ENCODE measurements at places on chromosomes 4 and X. TPM values are rescaled to one million over a fixed set of nuclear protein-coding genes. Genes with fewer than 3 reads are reported as not detected.

LRIT3 gene
- not detected for total RNA-seq

GSX2 gene
- not detected for total RNA-seq

GPRASP1 gene
- total RNA-seq, result 8.0 TPM

KLHL4 gene
- total RNA-seq, result 0.95 TPM

GAGE1 gene
- not detected for total RNA-seq

EDNRA gene
- 8.8 TPM for total RNA-seq

GASK1B gene
- 1.0 TPM for total RNA-seq

ATXN3L gene
- not detected for total RNA-seq

FHL1 gene
- total RNA-seq, result 31.3 TPM

SRPX2 gene
- total RNA-seq, result 24.0 TPM

SMIM43 gene
- total RNA-seq, result 0.38 TPM

CACNA1F gene
- total RNA-seq, result not detected

RNF175 gene
- total RNA-seq, result not detected

PHOX2B gene
- not detected for total RNA-seq

CCDC110 gene
- 1.1 TPM for total RNA-seq

STOX2 gene
- 22.7 TPM for total RNA-seq

SYNPO2 gene
- 128 TPM for total RNA-seq

DCAF12L1 gene
- not detected for total RNA-seq

CLTRN gene
- total RNA-seq, result not detected

GPAT3 gene
- 4.0 TPM for total RNA-seq

HAND2 gene
- 3.8 TPM for total RNA-seq

CD38 gene
- total RNA-seq, result 1.5 TPM

FANCB gene
- 0.53 TPM for total RNA-seq

C4orf51 gene
- total RNA-seq, result not detected

EVC2 gene
- 12.6 TPM for total RNA-seq

TNIP3 gene
- total RNA-seq, result 6.5 TPM

HS6ST2 gene
- total RNA-seq, result 9.0 TPM

F8 gene
- total RNA-seq, result 2.9 TPM
